Stimulated activated CD4-positive, alpha-beta T cell treated with anti-CD3 and anti-CD28 coated beads, Interleukin-1b, Interleukin-23, amount 100 ng/mL, for 4 hours (primary cell): ENCODE measurements at places on chromosomes 11 and 22.
A peak's percentile ranks its signal among the peaks of the same experiment; 100 is the strongest.

DNA sequence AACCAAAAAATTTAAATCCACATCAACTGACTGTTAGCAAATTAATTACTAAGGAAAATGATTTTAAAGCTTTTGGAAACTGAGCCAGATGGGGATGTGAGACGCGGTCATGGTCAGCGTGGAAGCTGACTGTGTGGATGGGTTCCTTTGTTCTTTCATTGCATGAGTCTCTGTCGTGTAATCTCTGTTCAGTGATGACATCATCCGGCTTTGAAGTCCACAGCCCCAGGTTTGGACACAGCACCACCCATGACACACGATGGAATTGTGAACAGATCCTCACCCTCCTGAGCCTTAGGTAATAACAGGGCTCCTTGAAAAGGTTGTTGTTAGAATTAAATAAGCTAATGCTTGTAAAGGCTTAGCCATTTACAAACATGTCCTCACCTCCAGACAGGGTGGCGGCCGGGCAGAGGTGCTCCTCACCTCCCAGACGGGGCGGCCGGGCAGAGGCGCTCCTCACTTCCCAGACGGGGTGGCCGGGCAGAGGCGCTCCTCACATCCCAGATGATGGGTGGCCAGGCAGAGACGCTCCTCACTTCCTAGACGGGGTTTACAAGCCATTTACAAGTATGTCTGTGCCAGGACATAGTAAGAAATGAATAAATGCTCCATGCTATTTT lies 677.3 kb downstream of the TBC1D22A start:
- DNase-seq, result no peak

GRCh38 chr22:21996175-21996720 lies 13.7 kb upstream of the TOP3B start:
- no peak for DNase-seq

GRCh38 chr11:27678242-27678641 lies 22.0 kb downstream of the BDNF start:
- DNase-seq, result no peak

DNA sequence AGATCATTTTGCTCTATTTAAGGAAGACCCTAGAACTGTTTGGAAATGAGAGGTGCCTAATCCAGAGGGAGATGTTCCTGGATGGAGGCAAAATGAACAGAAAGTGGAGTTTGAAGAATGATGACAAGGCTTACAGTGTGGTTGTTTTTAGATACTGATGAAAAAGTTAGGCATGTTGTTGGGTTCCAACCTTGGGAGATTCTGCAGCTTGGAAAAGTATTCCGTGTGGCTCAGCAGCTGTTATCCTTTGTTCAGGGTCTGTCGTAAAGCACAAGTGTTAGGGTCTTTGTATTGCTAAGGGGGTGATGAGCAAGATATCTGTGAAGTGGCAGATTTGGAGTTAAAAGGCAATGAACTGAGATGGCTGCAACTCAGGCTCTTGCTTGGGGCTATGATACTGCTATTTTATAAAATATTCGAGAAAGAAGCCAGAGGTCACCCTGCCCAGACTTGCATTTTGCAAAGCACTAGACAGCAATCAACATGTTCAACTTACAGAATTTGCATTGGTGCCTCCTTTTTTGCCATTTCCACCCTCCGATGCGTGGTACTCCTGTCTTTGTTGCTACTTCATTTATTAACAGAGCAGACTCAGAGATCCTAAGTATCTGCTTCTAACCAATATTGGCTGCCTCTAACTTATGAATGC lies 45.3 kb upstream of the POGLUT3 start:
- no peak for DNase-seq

GRCh38 chr22:26825960-26826935 lies 168.9 kb downstream of the MIAT start:
- DNase-seq, result no peak

DNA sequence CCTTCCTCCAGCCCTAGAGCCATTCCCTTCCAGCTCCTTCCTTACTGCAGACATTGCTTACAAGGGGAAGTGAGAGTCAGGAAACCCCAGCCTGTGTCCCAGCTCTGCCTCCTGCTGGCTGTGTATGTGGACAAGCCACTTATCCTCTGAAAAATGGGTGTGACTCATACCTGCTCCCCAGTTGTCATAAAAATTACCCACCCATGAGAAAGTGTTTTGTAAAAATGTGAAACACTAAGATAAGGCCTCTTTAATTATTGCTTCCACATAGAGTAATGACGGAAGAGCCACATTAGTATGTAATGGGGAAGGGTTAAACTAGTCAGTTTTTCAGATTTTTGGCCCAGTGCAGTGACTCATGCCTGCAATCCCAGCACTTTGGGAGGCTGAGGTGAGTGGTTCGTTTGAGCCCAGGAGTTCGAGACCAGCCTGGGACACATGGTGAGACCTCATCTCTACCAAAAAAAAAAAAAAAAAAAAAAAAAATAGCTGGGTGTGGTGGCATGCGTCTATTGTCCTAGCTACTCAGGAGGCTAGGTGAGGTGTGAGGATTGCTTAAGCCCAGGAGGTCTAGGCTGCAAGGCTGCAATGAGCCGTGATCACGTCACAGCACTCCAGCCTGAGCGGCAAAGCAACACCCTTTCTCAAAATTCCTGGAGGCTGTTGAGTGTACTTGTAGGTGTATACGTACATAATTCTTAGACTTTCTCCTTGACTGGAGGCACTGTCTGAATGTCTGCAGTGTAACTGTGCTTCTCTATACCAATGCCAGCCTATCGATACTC lies 84.9 kb downstream of the CTTN start:
- DNase-seq, result no peak

DNA sequence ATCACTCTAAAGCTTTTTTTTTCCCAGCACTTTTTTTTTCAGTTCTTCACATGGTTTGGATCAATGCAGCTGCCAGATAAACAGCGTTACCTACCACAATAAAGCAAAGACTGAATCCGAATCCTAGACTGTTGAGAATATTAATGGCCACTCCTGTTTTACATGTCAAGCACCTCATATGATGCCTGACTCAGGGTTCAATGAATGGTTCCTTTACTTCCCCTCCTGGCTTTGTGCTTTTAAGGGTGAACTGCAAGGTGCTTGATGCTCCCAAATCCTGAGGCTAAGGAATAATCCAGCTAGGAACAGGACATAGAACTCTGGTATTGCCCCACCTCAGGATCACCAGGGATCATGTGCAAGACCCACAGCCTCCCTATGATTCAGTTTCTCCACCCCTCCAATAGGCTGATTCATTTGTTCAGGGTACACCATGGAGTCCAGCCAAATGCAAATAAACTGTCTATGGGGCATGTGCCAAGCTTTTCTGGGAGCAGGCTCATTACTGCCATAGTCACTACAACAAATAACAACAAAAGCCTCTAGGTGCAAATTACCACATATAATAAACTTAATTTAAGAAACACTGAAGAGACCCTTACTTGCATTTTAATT lies 104.3 kb downstream of the GAB2 start:
- no peak for DNase-seq

- no peak for DNase-seq
These were observed at the start of gene CEND1 for GRCh38 chr11:789943-790342. Gene CEND1, minus strand, starts transcription at chr11:790090. Its CDS starts 1,514 bp downstream, at chr11:788576.

GRCh38 chr11:47917599-47918369 lies 62.6 kb upstream of the PTPRJ start:
- DNase-seq, result no peak

DNA sequence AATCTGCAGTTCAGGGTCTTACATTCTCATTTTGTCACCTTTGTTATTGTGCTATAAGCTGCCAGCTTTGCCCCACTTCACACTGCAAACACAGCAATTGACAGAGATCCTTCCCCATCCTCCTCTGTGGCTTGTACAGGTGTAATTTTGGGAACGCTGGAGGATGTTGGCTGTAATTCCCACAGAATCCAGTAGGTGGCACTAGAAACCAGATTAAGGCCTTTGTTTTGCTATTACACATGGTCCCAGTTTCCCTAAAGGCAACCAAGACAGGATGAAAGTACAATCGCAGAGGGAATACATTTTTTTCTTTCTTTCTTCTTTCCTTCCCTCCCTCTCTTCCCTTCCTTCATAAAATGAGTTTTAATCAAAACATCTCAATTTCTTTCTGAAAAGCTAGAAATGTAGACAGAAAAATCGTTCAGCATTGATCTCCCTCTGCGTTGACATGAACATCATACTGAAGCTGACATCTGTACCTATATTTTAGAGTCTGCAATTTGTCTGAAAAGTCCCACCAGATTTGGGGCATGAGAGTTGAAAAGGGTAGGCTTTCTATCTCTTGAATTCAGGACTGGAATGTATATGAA lies 21.3 kb upstream of the NELL1 start:
- DNase-seq, result no peak

DNA sequence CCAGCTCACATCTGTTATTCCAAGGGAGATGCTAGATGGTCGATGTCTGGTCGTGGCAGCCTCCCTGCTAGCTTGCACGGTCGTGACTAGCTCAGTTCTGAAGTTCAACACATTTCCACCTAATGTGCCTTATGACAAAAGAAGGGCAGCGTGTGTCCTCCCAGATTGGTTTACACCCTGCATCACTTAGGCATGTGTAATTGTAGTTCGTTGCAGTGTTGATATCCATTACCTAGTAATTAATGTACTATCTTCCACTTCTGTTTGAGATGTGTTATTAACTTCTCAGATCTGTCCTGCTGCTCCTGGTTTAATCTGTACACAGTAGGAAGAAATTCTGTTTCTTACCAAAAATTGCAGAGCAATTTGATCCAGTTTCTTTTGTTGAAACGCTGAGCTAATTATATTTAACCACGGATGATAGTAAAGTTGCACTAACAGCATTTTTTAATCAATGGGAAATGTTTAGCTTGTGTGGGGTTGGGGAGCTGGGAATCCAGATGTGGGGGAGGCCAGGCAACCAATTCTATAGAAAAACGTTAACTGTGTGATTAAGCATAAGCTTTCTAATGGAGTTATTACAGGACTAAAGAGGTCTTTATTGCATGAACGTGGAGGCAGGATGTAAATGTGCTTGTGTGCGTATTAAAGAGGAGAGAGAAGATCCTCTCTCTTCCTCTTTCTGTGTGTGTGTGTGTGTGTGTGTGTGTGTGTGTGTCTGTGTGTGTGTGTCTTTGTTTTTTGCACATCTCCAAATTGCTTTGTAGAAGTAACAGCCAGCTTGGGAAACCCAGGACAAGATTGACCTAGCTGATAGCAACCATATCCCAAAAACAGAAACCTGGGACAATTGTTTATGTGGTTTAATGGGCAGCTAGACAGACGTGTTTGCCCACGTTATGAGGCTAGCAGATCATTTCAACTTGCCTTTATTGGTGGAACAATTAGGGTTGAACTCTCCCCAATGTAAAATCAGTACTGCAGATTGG lies 145.7 kb upstream of the TTC12 start:
- DNase-seq, result no peak

- no peak for DNase-seq
These were observed 37.8 kb downstream of the ARRB1 start for GRCh38 chr11:75313513-75314272.

DNA sequence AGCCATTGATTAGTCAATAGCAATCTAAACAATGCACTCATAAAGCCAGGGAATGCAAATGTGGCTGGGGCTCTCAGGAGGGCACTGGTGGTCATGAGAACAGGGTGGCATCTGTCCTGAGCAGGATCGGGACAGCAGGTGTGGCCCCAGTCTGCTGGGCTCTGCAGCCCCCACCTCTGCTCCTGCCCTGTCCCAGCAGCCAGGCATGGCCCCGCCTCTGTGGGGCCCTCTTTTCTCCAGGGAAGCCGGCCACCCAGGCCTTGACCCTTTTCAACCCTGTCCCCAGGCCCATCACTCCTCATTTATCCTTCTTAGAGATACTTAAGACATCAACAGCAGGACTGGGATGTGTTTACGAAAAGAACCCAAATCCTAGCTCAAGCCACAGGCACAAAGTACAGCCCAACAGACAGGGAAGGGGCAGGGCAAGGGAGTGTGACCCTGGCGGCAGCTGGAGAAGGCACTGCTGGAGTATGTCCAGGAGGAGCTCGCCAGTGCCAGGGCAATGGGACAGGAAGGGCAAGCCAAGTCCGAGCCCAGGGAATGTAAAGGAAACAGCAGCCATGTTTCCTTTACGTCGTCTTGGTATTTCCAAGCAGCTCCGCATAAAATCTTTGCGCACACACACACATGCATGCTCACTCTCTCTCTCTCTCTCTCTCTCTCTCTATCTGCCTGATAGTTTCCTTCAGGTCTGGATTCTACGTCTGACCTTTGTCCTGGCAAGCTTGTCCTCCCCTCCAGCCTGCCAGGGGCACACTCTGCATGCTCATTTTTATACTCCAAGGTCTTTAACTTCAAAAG lies 59.9 kb downstream of the DGCR2 start:
- DNase-seq, result no peak

DNA sequence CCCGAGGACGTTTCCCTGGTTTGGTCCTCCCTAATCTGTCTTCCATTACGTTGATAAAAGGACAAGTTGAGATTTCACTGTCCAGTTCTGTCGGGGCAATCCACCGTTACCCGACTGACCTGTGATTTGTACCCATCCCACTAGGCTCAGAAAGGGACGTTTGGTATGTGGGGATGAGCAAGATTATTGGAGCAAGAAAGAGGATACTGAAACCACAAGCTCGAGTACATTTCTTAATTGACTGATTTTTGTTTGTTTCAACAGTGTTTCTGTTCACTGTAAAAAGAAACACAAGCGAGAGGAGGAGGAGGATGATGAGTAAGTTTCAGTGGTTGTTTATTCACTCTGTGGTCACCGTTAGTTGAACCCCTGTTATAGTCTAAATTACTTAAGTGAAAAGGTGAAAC lies 969 bp downstream of the CCDC117 start:
- no peak for DNase-seq

- no peak for DNase-seq
These were observed 32.6 kb upstream of the APLP2 start for GRCh38 chr11:130037058-130037457.

- no peak for DNase-seq
These were observed 997.8 kb upstream of the CHORDC1 start for GRCh38 chr11:91220476-91221202.

- DNase-seq, result peak; percentile 34
These were observed 25.1 kb upstream of the RELT start for GRCh38 chr11:73350908-73351636.

- DNase-seq, result no peak
These were observed 303.1 kb upstream of the MPPED2 start for GRCh38 chr11:30889143-30889794.

DNA sequence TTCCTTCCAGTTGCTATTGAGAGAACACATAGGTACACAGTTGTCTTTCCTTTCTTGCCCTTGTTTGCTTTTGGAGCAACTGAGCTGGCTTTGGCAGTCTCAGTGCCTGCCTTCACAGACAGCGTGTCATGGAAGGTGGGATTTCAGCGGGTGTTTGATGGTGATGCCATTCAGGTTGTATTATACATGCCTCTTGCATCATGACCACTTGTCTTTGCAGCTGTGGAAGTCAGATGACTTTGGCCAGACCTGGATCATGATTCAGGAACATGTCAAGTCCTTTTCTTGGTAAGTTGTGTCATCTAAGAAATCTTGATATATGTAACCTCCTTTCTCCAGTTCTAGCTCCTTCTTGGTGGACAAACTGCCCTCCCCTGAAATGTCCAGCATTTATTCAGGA lies 37.1 kb upstream of the SORL1-AS1 start:
- DNase-seq, result no peak

GRCh38 chr11:10428453-10428852 lies 26.6 kb upstream of the AMPD3 start:
- no peak for DNase-seq

GRCh38 chr11:76263166-76263565 lies 56.9 kb upstream of the WNT11 start:
- no peak for DNase-seq

GRCh38 chr22:28332410-28332809 lies 347.2 kb downstream of the TTC28 start:
- DNase-seq, result no peak
